HS-27A (cell line): ENCODE measurements at places on chromosomes 7 and 10.

DNA sequence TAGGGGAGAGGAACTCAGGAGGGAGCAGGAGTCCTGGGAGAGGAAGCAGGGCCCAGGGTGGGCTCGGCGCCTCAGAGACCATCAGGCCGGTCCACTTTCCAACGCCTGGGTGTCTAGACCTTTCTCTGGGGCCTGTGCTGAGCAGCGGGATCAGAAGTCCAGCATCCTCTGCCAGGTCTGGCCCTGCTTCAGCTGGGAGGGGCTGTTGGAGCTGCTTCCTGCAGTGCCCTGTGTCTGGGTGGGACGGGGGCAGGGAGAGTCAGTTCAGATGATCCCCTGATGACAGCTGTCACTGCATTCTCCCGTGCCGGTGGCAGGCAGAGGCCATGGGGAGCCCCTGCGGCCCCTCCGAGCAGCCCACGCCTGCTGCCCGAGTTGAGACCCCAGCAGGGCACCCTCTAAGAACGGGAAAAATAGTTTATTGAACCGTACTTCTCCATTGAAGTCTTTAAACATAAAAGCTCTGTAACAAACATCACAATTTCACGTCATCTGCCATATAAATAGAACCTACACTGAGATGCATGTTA, 23.3 kb downstream of the AP5Z1 start:
- no peak for DNase-seq

- DNase-seq: no peak
Observed at GRCh38 chr10:79280956-79281355, 66.3 kb upstream of the PPIF start.

DNA sequence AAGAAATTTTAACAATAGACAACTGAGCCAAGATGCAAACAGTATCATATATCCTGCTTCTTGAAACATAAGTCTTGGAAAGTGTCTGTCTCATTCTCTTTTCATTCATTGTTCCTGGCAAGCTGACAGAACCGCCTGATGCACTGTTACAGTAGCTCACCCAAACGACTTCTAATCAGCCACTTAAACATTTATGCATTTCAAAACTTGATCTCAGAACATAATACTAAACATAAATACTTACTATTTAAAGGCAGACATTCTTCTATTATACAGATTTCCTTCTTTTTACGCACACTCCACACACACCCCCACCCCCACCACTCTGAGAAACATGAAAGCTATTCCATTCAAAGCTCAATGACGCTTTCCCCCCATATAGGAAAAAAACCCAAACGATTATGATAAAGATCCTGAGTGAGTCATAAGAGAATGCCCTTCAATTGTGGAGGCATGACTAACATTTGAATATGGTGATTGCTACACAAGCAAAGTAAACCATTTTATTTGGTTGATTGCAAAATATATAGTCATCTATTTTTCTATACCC, 30.5 kb downstream of the SHTN1 start:
- DNase-seq: peak; percentile 40

DNA sequence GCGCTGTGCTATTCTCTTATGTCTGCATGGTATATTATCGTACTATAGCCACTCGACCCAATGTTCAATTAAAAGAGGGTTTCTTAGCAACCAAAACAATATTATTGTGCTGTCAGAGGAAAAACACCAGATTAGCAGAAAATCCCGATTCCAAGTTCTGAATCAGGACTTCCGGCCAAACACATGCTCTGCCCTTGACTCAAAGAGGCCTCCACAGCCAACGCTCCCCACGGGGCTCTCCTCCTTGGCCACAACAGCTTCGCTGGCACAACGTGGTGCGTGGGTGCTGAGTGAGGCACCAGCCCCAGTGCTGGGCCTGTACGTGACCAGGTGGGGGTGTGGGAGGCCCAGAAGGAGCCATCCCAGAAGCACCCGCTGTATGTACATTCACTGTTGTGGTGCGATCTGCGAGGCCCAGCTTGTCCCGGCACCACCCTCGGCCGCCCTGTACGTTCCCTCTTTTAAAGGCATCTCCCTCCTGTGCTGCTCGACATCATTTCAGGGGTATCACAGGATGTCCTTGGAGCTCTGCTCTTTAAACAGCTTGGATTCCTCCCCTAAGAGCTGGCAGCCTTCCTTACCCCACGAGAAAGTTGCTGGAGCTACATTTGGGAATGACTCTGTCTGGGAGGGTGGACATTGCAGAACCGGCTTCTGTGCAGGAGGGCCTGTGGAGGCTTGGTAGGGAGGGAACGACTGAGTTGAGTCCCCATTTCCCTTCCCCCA, 736.2 kb downstream of the PARD3 start:
- DNase-seq: no peak

GRCh38 chr7:150666412-150666811, 19.1 kb upstream of the GIMAP2 start:
- no peak for DNase-seq

- DNase-seq: no peak
Observed at GRCh38 chr7:31853380-31853779, 166.4 kb downstream of the PPP1R17 start.

- DNase-seq: no peak
Observed at GRCh38 chr7:30846378-30846777, 65.3 kb upstream of the AQP1 start.

DNA sequence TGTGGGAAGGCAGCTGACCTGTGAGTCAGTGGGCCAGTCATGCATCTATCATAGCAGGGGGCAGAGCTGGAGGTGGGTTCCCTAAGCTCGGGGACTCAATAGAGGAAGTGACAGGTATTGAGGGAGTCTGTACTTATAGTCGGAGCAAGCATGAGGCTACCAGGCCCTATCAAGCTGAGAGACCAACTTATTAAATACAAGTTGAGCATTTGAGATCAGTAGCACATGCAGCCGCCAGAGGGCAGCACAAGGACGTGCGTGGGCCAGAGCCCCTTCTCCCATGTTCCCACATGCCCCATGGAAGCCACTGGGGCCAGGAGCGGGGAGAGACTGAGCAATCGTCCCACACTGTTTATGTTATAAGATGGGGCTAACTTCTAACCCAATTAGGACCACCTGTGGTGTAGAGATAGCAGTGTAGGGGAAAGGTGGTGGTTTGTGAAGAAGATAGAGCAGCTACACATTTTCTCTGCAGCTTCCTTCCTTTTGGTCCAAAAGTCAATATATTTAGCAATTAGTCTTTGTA, 13.0 kb upstream of the STK31 start:
- no peak for DNase-seq

DNA sequence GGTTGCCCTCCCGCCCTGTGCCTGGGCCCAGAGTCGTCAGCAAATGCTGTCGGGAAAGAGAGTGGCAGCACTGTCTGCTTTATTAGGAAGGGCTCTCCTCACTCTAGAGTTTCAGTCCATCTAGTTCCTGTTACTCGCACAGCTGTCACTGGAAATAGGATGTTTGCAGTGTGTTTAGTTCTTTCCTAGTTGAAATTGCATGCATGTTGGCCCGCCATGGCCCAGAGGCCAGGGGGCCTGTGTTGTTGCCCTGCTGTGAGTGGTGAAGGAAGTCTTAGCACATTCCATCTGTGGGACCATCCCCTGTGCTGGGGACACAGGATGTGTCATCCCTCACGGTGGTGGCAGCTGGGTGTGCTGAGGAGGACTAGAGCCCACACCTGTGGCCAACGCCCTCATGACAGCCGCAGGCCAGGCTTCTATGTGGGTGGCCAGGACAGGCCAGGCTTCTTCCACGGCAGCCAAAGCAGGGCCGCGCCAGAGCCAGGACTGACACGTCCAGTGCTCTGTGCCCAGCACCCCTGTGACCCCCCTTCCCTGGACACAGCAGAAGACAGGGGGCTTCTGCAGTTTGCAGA, 45.4 kb downstream of the ZNF467 start:
- no peak for DNase-seq

GRCh38 chr7:150378115-150378852, 846 bp upstream of the ZNF775 start:
- no peak for DNase-seq

GRCh38 chr10:43132867-43133787, 5.1 kb upstream of the CSGALNACT2 start:
- DNase-seq: no peak

- DNase-seq: no peak
Observed at GRCh38 chr7:24732646-24733413, 24.4 kb downstream of the GSDME start.

GRCh38 chr7:155584261-155584660, 37.9 kb upstream of the CNPY1 start:
- no peak for DNase-seq

DNA sequence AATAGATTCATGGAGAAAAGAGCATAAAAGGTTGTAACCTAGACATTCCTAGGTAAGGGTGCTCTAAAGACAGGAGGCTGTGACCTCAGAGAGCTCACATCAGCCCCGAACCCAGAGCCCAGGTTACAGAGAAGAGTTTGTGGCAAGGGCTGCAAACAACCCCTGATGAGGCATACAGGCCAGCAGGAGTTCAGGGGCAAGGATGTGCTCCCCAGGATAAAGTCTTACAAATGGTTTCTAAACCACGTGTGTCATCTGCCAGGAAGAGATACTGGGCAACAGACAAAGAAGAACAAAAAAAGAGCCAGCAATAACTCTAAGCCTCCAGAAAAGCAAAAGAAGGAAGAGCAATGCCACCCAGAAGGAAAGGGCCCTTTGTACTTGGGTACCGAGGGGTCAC, 27.7 kb downstream of the NCAPG2 start:
- no peak for DNase-seq

- DNase-seq: no peak
Observed at GRCh38 chr7:148262721-148263229, 327.8 kb upstream of the C7orf33 start.

DNA sequence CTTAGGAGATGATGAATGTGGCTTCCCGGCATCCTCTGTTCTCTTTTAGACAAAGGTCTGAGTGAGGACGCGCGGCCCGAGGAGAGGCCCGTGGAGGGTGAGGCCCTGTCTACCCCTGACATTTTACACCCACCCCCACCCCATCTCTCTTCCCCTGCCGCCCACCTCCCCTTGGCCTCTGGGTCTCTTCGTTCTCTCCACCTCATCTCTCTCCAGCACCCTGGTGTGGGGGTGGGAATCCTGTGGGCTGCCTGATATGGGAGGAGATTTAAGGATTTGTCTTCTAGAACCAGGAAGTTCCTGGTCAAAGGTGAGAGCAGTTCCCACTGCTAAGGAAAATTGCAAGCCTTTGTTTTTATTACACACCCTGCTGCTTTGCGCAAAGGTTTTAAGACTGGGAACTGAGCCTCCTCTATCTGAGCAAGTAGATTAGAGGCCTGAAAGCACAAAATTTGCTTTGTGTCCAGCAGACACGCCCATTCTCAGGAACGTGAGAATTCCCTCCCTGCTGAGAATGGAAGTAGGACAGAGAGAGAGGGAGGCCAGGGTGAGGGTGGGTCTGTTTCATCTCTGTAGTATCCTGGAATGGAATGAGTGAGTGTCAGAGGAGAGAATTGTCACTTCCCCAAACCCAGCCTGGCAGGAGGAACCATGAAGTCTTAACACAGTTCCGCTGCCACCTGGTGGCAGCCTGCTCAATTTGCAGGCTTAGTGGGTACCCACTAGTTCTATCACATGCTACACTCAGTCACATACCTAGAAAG, 91.2 kb downstream of the GTF2IRD1 start:
- peak; percentile 31 for DNase-seq

GRCh38 chr7:35691366-35691765, 3.6 kb downstream of the HERPUD2 start:
- no peak for DNase-seq

- DNase-seq: peak; percentile 11
Observed at GRCh38 chr10:84076047-84076388, 63.3 kb upstream of the GHITM start.

DNA sequence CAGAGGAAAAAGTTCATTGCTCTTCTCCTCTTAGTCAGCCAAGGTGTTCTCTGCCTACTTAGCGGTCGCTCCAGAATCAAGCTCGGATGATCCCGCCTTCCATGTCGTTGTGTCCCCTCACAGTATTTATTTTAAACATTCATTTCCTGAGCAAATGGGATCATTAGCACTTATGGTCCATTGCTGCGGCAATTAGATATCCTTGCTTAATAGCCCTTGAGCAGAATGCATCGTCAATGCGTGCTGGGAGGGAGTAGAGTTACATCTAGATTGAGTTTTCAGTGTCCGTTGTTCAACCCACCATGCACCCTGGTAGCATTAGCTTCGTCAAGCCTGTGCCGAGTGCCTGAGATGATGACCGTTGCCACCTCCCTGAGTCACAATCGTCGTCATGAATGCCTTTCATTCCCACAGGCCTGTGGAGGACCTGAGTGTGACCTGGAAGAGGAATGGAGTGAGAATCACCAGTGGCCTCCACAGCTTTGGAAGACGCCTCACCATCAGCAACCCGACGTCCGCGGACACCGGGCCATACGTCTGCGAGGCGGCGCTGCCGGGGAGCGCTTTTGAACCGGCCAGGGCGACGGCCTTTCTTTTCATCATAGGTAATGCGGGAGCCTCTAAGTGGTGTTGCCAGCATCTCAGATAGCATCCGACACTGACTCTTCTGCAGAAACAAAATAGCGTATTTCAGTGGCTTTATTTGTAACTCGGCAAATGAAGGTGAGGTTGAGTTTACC, 650.4 kb downstream of the SDK1 start:
- no peak for DNase-seq

GRCh38 chr7:35593899-35594298, 101.0 kb downstream of the HERPUD2 start:
- DNase-seq: no peak

DNA sequence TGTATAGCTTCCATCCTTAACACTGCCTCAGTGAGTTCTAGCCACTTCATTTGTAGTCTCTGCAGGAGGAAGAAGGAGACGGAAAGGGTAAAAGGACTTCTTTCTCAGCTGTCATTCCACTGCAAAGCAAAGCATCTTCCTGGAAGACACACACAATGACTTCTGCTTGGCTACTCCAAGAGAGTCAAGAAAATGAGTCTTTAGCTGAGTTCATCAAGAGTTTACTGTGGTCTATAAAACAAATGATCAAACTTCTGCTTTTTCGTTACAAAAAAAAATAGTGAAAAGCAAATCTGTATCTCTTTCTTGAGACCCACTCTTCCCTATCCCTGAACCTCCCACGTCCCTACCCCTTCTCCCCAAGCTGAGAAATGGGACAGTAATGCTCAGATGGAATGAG, 205.0 kb upstream of the AHR start:
- no peak for DNase-seq

- DNase-seq: no peak
Observed at GRCh38 chr7:97130417-97131139, 13.1 kb downstream of the SDHAF3 start.

- DNase-seq: no peak
Observed at GRCh38 chr10:93566435-93567276, at the start of gene FFAR4. Gene FFAR4 (plus strand): TSS chr10:93566665. CDS start chr10:93566721, 56 bp downstream.

DNA sequence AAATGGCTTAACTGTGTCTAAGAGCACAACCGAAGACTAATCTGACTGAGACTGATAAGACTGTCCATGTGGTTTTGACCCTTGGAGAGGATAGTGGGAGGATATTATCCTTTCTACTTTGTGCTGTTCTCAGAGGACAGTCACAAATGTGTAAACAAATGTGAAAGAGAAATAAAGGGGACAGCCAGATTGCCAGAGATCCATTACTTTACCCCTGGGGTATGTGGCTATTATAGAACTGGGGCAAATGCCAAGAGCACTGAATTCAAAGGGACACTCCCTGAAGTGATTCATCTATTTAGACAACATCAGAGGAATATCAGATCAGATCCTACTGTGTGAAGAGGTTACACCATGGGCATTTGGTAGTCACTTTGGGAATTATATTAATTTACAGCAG, 154.7 kb downstream of the RNLS start:
- no peak for DNase-seq
